ENCODE measurements at places on chromosomes 5 and 9. TPM values are rescaled to one million over a fixed set of nuclear protein-coding genes. Genes with fewer than 3 reads are reported as not detected.

Gene MARCHF3
- 23.8 TPM for total RNA-seq

Gene ALDH1A1
- 24.3 TPM for total RNA-seq

GRCh38 chr9:13388157-13388556 lies 108.7 kb upstream of the MPDZ start:
- peak; percentile 37 for DNase-seq

- DNase-seq, result no peak
Observed at GRCh38 chr9:127036437-127036836, 86.0 kb downstream of the ANGPTL2 start.

DNA sequence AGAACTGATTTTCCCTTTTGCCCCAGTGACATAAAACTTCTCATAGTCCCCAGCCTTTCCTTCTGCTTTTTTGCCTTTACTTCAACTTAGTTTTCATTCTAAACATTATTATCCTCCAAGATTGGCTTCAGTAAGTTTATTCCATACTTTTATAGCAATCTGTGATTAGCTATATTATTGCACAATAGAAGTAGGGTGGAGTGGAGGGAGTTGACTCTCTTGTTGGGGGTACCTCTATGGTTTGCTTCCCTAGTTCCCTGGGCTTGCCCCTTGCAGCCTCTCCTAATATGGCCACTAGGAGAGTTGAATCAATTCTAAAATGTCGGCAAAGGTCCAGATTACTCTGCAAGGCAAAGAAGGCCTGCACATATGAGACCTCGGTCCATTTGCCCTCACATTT lies 36.4 kb upstream of the TYRP1 start:
- no peak for DNase-seq

DNA sequence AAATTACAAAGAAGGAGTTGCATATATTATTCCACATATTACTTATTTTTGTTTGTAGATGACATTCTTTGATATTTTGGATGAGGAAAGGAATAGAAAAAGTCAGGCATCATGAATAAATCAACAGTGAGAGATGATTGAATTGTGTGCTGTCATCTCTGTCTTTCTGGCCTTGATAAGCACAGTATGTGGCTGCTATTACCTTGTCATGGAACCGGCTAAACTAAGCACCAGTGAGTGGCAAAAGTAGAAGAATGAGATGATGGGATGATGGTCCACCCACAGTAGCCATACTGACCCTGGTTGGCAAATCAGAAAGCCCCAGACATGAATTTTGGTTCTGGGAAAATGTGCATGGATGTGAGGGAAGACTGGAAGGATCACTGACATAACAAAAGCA lies 361.2 kb upstream of the DMAC1 start:
- no peak for DNase-seq

DNA sequence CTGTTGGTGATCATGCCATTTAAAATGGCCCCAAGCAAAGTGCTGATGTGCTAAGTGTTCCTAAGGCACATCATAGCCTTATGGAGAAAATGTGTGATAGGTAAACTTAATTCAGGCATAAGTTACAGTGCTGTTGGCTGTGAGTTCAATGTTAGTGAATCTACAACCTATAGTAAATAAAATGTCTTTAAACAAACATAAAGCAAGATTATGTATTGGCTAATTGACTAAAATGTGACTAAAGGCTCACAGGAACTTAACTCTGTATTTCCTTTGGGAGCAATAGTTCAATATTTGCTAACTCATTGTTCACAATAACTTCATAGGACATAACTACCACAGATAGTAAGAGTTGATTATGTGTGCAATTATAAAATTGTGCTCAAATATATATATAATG lies 49.4 kb upstream of the LRRC19 start:
- DNase-seq, result no peak

DNA sequence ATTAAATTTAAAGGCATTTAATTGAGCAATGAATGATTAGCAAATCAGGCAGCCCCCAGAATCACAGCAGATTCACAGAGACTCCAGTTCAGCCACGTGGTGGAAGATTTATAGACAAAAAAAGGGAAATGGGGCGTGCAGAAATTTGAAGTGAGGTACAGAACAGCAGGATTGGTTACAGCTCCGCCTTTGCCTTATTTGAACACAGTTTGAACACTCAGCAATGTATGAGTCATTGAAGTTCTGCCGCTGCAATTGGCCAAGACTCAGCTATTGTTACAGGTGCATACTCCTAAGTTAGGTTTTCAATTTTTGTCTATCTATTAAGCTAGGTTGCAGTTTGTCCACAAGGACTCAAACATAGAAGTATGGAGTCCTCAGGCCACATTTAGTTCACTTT lies 157.7 kb upstream of the SLC12A2 start:
- no peak for DNase-seq

DNA sequence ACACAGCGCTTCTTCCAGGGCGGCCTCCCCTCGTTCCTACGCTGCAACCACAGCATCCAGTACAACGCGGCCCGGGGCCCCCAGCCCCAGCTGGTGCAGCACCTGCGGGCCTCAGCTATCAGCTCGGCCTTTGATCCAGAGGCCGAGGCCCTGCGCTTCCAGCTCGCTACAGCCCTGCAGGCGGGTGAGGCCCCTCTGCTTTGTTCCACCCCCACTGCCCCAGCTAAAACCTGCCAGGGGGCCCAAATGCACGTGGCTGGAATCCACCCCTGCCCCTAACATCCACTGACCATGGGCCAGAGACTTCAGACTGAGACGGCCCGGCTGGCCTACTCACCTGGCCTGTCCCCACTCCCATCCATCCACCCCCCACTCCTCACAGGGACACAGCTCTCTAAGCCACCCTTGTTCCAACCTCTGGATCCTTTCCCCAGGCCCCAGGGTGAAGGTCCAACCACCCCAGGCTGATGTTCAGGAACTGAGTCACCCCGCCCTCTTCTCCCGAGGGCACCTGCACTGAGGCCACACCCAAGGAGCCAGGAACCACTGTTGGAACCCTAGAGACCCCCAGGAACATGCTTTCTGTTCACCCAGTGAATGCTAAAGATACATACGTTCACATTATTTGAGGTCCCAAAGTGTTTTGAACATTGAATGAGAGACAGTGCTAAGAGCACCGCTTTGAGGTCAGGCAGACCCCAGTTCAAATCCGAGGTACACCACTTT lies 18.9 kb upstream of the ASS1 start:
- DNase-seq, result no peak

DNA sequence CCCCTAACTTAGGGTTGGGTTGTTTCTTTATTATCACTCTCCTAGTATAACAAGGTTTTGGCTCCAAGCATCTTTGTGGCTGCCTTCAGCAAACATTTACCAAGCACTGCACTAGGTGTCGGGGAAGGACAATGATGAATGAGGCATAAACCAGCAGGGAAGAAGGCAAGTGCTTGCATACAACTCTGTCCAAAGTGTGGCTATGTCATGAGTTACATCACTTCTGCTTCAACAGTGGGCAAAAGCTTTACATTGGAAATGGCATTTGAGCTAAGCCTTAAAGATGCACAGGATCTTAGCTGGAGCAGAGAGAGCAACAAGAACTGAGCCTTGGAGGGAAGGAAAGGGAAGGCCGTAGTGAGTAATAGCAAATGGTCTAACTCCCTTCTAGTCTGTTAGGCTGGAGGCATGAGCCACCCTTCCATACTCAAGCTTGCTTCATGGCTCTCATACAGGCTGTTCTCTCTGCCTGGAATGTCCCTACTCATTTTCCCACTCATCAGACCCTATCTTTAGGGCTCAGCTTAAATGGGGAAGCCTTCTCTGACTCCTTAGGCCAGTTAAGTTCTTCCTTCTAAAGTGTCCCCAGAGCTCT lies 121.8 kb downstream of the SEMA6A start:
- no peak for DNase-seq

DNA sequence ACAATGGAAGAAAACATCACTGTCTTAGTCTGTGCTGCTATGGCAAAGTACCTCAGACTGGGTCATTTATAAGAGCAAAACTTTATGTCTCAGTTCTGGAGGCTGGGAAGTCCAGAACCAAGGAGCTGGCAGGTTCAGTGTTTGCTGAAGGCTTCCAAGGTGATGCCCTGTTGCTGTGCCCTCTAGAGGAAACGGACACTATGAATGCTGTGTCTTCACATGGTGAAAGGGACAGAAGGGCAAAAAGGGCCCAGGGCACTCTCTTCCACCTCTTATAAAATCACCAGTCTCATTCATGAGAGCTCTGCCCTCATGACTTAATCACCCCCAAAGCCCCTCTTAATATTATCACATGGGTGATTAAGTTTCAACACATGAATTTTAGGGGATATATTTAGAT lies 143.5 kb downstream of the FANCC start:
- DNase-seq, result no peak

DNA sequence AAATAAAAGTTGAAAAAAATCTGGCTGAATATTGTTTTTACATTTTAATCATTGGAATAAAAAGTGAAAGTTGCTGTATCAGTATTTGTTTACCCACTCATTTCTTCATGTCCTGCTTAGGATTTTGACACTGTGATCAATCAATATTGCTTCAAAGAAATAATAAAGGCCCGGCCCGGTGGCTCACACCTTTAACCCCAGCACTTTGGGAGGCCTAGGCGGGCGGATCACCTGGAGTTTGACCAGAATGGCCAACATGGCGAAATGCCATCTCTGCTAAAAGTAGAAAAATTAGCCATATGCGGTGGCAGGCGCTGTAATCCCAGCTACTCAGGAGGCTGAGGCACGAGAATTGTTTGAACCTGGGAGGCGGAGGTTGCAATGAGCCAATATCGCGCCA lies 93.7 kb upstream of the CTNND2 start:
- DNase-seq, result no peak

- peak; percentile 13 for DNase-seq
Observed at GRCh38 chr5:44821164-44821563, 12.4 kb downstream of the MRPS30 start.

DNA sequence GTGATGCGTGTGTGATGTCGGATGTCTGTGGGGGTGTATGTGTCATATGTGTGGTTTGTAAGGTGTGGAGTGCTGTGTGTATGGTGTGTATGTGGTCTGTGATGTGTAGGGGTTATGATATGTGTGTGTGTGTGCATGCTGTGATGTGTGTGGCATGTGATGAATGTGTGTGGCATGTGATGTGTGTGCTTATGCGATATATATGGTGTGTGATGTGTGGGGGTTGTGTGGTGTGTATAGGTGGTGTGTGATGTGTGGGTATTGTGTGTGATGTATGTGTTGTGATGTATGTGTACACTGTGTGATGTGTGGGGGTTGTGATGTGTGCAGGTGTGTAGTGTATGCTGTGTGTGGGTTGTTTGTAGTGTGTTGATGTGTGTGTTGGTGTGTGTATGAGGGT lies 9.2 kb upstream of the CRB2 start:
- no peak for DNase-seq

All from left cardiac atrium (tissue), 4 donors.